ENCODE measurements at places on chromosomes 4 and X.

GRCh38 chrX:13428053-13428786, 108.4 kb upstream of the ATXN3L start:
- peak; percentile 39 for DNase-seq

DNA sequence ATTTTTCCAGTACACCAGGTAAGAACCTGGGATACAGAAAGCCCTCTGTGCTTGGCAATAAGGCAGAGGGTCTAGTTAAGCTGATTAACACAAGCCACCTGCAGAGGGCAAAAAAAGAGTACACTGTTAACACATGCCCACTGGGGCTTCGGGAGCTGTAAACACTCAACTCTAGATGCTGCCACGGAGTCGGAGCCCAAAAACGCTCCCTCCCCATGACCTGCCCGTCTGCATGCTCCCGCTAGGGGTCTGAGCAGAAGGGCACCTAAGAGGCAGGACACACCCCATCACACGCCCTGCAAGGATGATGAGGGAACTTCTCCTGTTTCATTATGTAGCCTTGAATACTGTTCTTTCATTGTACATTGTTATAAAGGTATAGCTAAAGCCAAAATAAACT, 715.6 kb upstream of the AADAT start:
- DNase-seq, result peak; percentile 39

DNA sequence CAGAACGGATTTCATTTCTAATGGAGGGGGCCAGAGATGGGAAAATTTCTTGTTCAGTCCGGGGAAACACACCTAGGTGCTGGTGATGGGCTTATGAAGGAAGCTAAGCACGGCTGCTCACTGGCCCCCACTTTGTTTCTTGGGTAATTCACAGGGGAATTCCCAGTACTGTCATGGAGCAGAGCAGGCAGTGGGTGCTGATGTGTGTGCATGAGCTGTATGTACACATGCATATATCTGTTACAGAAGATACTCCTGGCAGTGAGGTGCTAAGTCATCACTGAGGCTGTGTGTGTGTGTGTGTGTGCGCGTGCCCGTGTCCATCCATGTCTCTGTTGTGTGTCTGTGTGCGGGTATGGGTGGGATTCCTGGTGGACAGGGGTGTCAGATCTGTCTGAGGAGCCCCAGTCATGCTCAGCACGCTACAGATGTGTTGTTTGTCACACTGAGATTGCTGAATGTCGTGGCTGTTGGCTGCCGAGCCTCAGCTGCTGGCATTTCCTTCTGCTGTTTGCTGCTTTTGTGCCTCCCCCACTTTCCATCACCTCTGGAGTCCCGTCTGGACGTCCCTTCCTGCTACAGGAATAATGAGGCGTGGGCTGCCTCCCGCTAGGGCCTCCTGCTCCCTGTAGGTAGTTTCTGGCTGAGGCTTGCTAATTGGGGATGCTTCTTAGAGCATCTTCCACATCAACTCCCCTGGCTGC, 53.3 kb downstream of the JADE1 start:
- peak; percentile 58 for DNase-seq

GRCh38 chrX:70331161-70331560, 41.3 kb downstream of the KIF4A start:
- no peak for DNase-seq

DNA sequence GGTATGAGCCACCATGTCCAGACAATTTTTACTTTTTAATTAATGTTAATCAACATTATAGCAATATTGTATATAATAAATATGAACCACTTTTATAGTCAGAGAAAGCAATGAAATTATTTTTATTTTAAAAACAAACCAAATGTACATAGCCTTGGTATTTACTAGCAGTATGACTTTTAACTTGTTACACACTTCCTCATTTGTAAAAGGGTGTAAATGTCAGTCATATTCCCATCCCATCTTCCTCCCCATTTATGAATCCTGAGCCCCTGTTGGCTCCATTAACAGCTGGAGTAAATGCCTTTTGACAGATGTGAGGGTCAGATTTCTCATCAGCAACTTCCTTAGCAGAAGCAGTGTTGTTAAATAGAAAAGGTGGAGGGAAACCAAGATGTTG, 179.6 kb upstream of the SPRY1 start:
- DNase-seq, result no peak

DNA sequence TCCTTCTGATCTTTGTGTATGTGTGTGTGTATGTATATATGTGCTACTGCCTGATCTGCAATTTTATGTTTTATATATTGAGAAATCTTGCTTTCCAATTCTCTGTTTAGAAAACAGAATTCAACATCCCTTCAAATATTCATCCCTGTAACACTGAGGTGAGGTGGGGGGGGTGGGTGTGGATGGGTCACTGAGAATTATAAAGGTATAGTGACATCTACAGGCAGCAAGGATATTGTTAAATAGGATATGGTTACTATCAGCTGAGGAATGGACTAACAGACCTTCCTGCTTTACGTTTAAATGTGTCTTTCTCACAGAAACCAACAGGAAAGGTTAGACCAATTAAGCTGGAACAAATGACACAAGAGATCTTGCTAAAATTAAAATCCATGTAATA, 19.0 kb upstream of the MAGEB2 start:
- DNase-seq, result peak; percentile 13

DNA sequence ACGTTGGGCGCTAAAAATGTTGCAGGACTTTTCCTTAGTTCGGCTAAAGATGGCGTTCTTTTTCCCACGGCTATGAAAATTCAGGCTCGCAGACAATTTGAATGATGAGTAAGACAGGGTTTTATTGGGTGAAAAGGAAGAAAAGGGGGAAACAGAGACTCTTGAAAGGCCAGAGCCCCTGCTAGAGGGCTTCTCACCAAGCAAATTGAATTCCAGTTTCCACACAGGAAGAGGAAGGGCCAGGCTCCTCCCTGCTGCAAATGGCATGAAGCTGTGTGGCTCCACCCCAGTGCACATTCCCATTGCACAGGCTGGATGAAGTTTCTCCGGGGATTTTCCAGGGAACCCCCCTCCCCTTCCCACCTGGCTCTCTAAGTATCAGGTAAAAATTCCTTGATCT, 210.9 kb downstream of the KLHL4 start:
- DNase-seq, result no peak

DNA sequence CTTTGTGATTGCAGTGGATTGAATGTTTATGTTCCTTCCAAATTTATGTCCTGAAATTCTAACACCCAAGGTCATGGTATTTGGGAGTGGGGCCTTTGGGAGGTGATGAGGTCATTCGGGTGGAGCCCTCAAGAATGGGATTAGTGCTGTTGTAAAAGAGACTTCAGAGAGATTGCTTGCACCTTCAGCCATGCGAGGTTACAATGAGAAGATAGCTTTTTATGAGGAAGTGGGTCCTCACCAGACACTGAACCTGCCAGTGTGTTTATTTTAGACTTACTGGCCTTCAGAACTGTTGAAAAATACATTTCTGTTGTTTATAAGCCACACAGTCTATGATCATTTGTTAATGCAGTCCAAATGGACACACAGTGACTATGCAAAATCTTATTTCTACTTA, 161.0 kb upstream of the GPRIN3 start:
- no peak for DNase-seq

DNA sequence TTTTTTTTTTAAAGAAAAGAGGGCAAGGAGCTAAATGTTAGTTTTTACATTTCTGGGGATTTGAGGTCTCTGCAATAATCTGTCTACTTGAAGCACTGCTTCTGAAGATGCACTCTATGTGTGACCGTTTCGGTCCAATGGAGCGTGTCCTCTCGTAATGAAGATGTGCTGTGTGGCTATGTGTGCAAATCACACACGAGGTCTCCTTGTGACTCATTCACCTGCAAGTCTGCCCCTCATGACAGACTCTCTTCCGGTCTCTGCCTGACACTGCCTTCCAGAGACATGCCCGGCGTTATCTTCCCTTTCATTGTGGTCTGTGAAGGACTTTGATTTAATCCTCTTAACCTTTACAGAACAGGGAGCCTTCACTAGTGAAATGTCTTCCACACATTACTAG, 84.3 kb downstream of the TRAM1L1 start:
- peak; percentile 39 for DNase-seq

- no peak for DNase-seq
Measured at GRCh38 chrX:96211953-96212352, 472.7 kb upstream of the DIAPH2 start.

GRCh38 chr4:20652226-20652885, 47.9 kb upstream of the PACRGL start:
- DNase-seq, result no peak

DNA sequence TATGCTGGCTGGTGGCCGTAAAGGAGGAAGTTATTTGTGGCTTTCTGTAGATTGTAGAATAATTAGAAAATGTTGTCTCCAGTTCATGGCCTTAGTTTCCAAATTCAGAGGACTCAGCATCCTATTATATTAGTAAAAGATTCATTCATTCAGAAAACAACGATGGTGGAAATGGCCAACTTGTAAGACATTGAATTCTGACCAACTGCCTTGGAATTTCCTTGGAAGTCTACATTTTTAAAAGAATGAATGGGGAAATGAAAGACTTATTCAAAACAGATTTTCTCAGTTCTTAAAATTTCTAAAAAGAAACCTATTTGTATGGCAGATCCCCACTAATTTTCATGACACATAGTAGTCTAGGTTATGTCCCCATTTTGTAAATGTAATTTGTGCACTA, 561.5 kb downstream of the ANKRD50 start:
- no peak for DNase-seq

DNA sequence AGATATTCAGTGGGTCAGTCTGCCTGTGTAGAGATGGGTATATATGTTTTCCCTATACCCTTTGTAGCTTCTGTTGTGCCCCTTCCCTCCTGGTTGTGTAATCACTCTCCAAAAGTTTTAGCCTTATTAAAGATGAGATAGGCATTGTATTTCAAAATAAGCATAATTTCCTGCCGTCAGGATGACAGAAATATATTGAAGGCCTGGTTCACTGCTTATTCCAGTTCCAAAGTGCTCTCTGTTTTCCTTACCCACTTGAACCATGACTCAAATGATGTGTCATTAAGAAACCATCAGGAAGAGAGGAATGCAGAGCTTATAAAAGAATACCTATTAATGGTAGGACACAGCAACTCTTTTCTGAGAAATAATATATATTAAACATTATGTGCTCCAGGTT, 178.5 kb downstream of the GABRB1 start:
- DNase-seq, result no peak

- DNase-seq, result peak; percentile 24
Measured at GRCh38 chrX:51456814-51457213, 39.6 kb downstream of the NUDT11 start.

- DNase-seq, result no peak
Measured at GRCh38 chr4:8201321-8201781, 2.3 kb downstream of the SH3TC1 start.

- peak; percentile 53 for DNase-seq
Measured at GRCh38 chrX:134544513-134545151, 84.7 kb downstream of the HPRT1 start.

DNA sequence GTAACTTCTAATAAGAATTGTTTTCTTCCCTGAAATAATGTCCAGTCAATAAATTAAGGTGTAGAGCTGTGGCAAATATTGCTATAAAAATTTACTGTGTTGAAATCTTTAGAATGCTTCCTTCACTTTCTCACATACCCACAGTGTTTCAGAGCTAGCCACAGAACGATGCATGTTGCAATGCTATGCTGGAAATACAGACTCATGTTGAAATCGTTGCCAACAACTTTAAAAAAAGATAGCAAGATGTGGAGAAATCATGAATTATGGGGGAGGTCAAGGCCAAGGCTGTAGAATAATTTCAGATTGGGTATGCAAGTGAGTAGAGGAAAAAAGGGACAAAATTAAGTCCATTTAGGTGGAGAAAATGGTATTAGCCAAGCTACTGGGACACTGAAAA, 204.8 kb downstream of the VEGFC start:
- DNase-seq, result no peak

DNA sequence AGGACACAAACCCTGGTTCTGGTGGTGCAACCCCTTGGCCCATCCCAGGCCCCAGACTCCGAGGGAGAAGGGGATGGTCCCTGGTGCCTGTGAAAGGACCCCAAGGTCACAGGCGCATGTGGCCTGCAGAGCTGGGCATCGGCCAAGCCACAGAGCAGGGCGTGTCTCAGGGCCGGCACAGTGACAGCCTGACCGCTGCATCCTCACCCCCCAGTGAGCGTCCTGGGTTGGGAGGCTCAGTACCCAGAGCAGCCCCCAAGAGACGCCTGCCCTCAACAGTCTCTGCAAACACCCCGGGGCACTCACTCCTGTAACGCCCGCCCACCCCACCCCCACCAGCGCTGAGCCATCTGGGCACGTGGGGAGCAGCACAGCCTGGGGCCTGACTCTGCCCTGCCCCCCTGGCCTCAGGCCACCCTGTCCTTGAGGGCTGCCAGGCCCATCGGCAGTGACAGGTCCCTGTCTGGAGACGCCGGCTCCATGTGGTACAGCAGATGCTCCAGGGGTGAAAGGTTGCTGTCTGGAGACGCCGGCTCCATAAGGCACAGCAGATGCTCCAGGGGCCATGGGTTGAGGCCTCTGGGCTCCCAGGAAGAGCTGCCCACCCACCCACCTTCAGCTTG, 24.5 kb upstream of the CPLX1 start:
- no peak for DNase-seq

DNA sequence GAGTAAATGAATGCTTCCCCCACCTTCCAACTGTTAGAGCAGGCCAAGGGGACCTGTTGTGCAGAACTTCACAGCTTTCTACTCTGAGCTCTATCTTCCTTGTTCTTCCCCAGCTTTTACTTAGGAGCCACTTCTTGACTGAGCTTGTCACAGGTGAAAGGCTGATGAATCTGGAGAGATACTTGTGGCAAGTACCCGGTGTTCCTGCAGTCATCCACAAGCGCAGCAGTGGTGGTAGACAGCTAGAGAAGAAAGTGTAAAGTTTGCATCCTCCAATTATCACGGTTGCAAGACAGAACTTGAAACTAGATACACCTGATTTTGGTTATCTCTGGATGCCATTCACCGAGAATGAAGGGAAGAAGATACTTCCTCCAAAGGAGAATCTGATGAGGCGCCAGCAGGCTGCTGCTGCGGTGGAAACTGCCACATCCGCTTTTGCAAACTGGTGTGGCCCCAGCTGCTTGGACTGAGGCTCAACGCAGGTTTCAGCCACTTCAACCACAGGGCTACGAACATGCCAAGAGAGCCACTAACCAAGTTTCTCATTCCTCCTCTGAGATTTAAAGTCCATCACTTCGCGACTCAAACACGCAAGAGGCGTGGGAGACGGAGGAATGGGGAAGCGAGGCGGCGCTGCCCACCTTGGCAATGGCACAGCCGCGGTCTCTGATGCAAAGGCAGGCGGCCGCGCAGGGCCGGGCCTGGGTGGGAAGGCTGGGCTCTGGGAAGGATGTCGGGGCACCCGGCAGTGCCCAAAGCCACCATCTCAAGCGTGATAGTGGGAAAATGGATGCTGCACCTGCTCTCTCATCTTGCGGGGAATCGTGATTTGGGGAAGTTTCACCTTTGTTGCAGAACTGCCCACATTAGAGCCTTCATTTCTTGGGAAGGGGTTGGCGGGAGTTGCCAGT, 1.3 kb upstream of the FHIP1A start:
- DNase-seq, result peak; percentile 10

DNA sequence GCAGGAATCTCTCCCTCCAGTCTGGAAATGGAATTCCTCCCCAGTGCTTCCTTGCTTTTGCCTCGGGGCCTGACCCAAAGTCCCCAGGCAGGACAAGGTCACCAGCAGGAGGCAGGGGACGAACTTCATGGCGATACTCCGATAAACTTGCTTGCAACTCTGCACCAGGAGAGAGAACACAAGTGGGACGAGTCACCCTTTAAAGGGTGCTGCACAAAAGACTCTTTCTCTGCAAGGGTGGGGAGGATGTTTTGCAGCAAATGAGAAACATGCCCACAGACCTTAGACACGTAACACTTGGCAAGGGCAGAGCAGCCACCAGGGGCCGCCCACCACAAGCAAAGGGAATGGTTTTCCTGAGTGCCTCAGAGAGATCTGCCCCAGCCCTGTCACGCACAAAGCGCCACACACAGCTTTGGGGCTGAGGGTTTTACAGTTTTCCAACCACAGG, at the start of gene FGFBP2:
TSS of gene FGFBP2 (minus strand) at position 175 of the 451 bp plus-strand sequence. CDS start at position 129, 46 bp downstream.
- DNase-seq, result peak; percentile 67

GRCh38 chr4:189060104-189060503, 880.6 kb upstream of the FRG1 start:
- no peak for DNase-seq

Data from neural progenitor cell (in vitro differentiated cells).